ENCODE measurements at places on chromosomes 11 and 22. TPM values are rescaled to one million over a fixed set of nuclear protein-coding genes. Genes with fewer than 3 reads are reported as not detected.

DNA sequence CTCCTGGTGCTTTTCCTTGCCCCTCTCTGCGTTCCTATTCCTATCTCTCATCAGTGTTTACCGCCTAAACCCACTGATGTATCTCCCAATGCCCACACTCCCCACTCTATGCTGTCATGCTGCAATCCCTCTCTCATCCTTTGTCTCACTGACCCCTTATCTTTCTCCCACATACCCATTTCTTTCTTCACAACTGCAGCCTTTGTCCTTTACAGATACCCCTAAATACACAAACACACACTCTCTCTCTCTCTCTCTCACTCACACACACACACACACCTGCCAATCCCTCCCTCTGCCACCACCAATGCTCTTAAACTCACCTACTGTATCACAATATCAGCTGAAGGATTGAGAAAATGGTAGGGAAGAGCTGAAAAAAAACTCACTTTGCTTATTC, 5.3 kb upstream of the OR52B2 start:
- no peak for DNase-seq

GRCh38 chr11:75547617-75548058, 14.4 kb upstream of the SERPINH1 start:
- peak; percentile 84 for DNase-seq

- DNase-seq, result no peak
These were observed 3.2 kb upstream of the TMPRSS13 start for GRCh38 chr11:117932426-117932825.

FXYD6 gene
- total RNA-seq, result 103 TPM

DNA sequence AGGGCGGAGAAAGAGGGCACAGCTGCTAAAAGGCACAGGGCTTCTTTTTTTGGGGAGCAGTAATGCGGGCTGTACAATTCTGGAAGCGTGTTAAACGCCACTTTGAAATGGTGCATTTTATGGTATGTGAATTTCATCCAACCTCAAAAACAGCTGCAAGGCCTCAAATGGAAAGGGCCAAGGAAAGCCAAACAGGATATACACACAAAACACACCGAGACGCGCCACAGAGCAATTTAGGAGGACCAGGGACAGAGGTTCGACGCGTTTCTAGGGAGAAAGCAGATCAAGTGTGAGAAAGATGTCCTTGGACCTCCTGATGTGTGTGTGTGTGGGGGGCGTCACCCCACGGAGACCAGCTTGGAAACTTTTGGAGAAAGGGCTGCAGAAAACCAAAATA, 31.1 kb downstream of the TSPAN4 start:
- DNase-seq, result peak; percentile 76

DNA sequence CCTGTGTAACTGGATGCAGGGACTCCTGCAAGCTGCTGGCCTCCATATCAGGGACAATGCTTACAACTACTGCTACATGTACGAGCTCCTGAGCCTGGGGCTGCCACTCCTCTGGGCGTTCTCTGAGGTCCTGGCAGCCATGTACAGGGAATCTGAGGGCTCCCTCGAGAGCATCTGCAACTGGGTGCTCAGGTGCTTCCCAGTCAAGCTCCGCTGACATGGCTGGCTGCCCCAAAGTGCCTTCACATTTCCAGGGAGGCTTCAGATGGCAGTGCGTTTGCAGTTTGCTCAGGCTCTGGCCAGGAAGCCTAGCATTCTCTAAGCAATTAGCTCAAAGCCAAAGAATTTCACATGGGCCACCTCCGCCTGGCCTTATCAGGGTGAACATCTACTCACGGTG, 117.4 kb upstream of the PARVA start:
- no peak for DNase-seq

- peak; percentile 74 for DNase-seq
These were observed 41.7 kb downstream of the IGF2 start for GRCh38 chr11:2097356-2097997.

DDX6 gene
- total RNA-seq, result 91.4 TPM

DNA sequence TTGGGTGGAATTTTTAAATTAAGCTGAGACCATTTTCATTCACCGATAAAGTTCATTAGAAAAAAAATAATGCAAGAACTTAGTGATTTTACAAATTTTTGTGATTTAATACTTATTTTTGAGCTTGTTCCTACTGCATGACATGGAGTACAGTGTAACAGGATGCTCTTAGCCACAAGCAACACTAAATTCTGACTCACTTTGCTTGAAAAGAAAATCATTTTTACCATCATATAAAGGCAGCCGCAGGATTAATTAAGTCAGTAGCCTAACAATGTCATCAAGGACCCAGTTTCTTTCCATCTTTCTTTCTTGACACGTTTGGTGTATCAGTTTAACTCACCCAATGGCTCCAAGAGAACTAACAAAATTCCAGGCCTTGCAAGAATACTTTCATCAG, 540.3 kb upstream of the LUZP2 start:
- no peak for DNase-seq

GRCh38 chr11:37336401-37336800, 738.4 kb upstream of the RAG2 start:
- no peak for DNase-seq

UPK2 gene
- total RNA-seq, result 0.09 TPM

DNA sequence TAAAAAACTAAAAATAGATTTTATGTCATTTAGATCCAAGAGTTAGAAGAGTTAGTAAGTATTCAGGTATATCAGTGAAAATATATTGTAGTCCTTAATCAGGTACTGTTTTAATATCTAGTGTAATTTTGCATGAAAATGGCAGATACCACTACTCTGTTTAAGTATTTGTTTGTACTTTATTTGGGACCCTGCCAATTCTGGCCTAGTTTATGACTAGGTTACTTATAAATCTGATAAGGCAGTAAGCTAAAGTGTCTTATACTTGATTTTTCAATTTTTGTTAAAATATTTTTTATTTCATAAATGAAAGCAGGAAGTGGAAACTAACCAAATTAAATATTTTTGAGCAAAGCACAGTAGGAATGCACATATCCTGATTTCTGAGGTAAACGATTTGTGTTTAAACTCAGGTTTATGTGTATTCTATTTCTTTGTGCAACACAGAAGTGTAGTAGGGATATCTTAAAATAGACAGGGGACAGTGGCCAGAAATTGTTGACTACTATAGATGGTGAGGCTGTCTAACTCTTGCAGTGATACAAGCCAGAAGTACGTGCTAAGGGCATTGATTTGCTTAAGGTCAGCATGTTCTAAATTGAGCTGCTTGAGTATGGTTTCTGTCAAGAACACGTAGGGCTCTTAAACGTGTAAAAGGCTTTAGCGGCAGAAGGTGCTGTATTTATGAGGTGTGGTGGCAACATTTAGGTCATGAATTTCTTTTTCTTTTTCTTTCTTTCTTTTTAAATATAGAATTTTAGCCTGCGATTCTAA, 34.0 kb downstream of the HIPK3 start:
- peak; percentile 80 for DNase-seq

GRCh38 chr11:86940122-86940777, 14.9 kb downstream of the FZD4 start:
- peak; percentile 89 for DNase-seq

DNA sequence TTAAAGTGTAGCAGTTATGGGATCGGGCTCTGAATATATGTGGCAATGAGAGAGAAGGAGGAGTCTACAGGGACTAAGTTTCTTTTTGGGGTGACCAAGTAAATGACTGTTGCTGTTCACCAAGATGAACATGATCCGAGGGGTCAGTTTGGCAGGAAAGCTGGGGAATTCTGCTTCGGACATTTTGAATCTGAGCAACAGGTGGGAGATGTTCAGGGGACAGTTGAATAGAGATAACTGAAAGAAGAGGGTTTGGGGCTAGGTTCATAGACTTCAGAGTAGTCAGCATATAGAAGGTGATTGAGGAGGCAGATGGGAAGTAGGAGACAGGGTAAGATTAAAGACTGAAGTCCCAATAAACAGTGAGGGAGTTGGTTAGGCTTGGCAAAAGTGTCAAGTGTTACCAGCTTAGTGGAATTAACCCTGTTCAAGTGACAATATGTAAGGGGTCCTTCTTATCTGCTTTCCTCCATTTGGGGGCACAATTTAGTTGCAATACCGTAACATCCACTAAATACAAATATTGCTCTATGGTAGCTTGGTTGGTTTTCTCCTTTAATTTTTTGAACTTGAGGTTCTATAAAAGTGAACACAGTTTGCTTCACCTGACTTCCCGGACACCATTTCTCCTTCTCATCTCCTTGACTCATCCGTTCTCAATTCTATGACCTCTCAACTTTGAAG, 2.9 kb upstream of the ENTHD1 start:
- no peak for DNase-seq

WEE1 gene
- 25.4 TPM for total RNA-seq

SOX6 gene
- total RNA-seq, result 26.5 TPM

- peak; percentile 81 for DNase-seq
These were observed 22.0 kb upstream of the TLCD5 start for GRCh38 chr11:120303004-120303637.

OR2AG1 gene
- not detected for total RNA-seq

DNA sequence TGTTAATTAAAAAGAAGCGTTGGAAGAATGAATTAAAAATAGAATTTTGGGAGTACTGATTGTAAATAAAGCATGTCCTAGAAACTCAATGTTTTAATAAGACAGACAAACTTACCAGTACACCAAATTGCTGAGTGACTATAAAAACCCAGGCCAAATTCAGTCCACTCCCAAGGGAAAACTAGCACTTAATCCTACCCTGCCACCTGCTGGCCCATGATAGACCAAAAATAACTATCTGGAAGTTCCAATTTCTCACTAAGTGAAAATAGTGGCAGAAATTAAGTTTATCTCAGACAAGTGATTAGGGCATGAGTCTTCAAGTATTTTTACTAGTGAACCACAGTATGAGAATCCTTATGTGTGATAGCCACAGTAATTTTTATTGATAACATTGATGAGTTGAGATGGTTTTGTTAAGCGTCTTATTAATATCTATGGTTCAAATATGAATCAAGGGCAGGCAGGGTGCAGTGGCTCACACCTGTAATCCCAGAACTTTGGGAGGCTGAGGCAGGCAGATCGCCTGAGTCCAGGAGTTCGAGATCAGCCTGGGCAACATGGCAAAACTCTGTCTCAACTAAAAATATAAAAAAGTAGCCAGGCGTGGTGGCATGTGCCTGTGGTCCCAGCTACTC, 9.8 kb upstream of the DDX10 start:
- peak; percentile 30 for DNase-seq

GRCh38 chr11:106480581-106481190, 403.2 kb downstream of the AASDHPPT start:
- DNase-seq, result no peak

GRCh38 chr11:74730571-74731260, 510 bp downstream of the CHRDL2 start:
- DNase-seq, result no peak

GGT1 gene
- total RNA-seq, result 2.3 TPM

DNA sequence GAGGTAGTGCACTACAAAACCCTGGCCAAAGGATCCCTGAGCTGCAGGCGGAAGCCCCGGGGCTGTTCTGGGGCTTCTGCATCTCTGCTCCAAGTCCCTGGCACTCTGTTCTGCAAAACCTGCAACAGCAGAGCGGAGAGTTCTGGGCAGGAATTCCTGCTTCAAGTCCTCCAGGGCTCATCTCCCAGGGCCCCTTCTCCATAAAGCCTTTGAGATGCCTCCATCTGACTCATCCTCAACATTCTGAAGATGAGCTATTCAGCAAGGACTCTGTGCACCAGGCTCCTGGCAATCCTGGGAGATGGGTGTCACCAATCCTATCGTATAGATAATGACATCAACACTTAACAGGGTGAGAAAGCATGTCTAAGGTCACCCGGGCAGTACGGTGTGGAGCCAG, 19.3 kb downstream of the SYN3 start:
- DNase-seq, result no peak

PRSS23 gene
- total RNA-seq, result 31.4 TPM
